Thymus (tissue), 14 donors: ENCODE measurements at places on chromosomes 4 and X. TPM values are rescaled to one million over a fixed set of nuclear protein-coding genes. Genes with fewer than 3 reads are reported as not detected.

Gene SPANXN3
- total RNA-seq = not detected

Gene CLDN22
- not detected for total RNA-seq

Gene GYPE
- 3.1 TPM for total RNA-seq

Gene CLDN2
- under 0.01 TPM for total RNA-seq

Gene SLITRK4
- 0.66 TPM for total RNA-seq

GRCh38 chr4:108092288-108092687 is 76.4 kb downstream of the LEF1 start:
- DNase-seq = no peak

DNA sequence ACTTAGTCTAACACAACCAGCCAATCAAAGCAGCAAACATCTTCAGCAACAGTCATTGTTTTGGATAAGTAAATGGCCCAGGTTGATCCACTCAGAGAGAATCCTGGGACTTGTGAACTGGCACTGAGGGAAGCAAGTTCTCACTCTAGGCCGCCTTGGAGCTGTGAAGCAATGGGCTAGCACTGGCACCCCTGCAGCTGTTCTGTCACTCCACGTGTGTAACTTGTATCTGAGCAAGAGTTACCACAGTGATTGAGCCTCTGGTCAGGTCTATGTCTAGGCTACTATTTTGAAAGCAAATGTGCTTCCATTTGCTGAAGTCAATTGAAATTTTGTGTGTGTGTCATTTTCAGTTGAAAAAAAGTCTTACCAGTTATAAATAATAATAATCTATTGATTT is 57.2 kb upstream of the HS3ST1 start:
- DNase-seq = no peak

DNA sequence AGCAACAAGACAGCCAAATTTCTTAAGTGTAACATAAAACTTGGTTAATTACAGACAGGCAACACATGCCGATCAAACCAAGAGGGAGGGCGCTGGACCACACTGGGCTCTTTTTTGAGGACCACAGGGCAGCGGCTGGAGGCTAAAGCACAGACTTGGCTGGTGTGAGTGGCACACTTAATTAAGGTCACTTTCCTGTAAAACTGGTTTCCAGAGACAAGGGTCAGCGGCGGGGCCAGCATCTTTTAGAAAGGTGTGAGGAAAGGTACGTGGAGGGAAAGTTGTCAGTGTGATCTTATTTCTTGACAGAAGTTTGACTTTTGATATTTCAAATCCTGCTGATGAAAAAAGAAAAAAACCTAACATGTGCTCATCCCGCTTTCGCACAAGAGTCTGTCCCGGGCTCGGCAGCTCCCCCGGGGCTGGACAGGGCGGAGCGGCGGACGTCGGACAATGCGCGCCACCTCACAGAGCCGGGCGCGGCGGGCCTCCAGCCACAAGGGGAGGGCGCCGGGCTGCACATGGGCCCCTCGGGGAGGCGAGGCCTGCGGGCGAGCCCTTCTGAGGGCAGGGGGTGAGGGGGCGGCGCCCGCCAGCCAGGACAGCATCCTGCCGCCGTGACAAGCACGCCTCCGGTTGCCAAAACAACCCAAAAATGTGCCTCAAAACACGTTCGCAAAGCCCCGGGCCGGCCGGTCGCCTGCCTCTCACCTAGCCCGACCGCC is 660 bp upstream of the HSPA4L start:
- no peak for DNase-seq

DNA sequence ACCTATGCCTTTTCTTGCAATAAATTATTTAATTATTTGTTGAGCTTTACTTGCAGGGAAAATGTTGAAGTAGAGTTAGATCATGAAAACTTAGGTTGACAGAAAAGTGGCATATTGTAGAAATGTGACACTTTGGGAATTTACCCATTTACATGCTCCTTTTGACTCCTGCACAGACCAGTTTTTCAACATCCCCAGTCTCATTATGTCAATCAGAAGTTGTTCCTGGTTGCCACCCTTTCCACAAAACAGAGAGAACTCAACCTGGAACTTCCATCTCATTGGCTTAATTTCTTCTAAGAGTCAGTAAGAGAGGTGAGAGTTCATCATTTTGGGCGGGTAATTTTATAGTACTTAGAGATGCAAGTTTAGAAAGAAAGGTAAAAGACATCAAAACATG is 284.6 kb upstream of the ANKRD50 start:
- no peak for DNase-seq

DNA sequence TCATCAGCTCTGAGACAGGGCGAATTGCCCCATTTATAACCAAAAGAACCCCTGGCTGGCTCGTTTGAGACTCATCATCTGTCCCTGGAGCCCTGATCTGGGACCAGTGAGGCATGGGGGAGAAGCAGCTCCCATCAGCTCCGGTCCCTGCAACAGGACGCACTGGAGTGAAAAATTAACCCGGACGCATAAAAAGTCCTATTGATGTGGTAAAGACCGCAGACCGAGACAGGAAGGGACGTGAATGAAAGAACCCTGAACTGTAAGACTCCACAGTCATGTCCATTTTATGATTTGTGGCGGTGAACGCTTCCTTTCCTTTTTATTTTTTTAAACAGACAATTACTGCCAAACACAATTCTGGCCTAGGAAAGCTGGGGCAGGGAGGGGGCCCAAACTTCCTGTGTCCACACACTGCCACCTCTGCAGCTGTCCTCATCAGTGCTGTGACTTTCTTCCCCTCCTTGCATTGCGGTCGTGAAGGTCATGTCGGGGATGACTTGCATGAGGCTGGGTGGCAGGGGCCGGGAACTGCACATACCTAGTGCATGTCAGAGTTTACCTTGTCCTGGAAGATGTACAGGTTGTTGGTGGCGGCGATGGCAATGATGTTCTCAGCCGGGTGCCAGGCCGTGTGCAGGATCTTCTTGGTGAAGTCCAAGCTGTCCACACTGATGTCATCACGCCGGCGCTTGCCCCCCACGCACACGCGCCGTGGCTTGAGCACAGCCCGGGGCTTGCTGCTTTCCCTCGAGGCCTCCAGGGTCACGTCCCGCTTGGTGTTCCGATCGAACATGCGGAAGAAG is 53.3 kb downstream of the WFS1 start:
- DNase-seq = no peak

DNA sequence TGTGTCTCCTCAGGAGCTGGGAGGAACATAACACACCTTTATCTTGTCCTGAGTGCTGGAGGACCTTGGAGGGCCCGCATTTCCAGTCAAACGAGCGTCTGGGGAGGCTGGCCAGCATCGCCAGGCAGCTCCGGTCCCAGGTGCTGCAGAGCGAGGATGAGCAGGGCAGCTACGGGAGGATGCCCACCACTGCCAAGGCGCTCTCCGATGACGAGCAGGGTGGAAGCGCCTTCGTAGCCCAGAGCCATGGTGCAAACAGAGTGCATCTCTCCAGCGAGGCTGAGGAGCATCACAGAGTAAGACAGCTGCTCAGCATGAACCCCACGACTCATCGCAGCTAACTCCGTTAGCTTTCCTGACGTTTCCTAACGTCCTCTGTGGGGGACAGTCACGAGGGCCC is 430 bp downstream of the TRIML1 start:
- no peak for DNase-seq

DNA sequence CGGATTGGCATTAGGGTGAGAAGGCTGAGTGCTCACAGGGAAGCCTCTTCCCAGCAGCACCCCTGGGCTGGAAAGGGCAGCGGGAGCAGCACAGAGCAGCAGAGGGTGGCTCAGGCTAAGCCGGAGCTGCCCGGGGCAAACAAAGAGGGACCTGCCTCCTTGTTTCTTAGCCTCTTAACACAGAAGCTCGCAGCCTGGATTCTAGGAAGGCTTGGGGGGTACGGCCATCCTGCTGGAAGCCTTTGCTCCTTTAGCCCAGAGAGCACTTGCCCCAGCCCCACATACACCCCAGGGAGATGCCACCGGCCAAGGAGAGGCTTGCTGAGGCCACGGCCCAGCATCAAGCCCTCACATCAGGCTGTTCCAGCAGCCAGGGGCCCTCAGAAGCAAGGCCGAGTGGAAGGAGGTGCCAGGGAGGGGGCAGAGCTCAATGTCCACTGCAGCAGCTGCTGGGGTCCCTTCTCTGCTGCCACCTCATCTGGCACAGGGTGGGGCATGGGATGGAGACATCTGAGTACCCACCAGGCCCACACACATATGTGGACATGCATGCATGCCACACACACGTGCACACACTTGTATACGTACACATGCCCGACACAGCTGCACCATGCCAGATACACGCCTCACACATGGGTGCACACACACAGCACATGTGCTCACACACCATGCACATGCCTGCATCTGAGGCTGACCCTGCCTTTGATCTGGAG is 20.3 kb upstream of the SPON2 start:
- no peak for DNase-seq

- DNase-seq = no peak
These were observed 111.9 kb upstream of the UNC5C start for GRCh38 chr4:95660719-95661118.

- DNase-seq = no peak
These were observed 8.7 kb downstream of the TBC1D14 start for GRCh38 chr4:6918338-6918737.

GRCh38 chr4:177008071-177008835 is 215.5 kb upstream of the VEGFC start:
- DNase-seq = no peak

DNA sequence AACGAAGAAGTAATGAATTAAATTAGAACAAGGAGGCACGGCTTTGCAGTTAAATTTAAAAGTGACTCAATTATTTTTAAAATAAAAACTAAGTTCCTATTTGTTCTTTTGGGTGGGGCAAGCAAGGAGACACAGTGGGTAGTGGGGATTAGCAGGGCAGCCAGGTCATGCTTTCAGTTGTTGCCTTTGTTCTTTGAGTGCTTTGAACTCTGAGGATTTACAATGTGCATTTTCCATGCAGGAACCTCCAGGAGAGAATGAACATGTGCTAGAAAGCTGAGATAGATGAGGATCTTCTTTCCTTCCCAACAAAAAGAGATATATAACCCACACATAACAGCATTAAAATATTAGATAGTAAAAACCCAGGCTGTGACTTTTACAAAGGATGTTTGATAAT is 420.4 kb upstream of the CTSO start:
- DNase-seq = no peak

DNA sequence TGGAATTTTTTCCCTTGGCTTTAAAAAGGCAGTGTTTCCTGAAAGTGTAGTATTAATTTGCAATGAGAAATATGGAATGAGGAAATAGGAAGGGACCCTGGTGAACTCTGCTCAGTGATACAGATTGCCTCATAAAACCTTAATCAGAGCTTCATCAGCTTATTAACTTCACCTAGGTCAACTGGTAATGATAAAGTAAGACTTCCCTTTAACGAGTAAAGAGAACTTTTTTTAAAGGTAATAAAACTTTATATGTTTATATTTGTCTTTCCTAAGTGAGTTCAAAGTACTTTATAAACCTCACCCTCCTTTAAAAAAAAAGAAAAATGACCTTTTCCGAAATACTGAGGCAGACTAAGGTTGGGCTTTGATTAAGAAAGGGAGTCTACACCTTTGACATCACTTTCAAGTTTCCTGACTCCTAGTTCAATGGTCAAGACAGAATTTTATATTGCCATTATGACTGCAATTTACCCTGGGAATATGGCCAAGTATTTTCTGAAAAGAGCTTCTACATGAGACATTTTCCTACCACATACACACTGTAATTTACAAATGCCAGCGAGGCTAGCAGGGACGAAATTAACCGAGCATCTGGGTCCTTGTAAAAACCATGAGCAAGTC is 706.3 kb upstream of the TENM3 start:
- DNase-seq = no peak

DNA sequence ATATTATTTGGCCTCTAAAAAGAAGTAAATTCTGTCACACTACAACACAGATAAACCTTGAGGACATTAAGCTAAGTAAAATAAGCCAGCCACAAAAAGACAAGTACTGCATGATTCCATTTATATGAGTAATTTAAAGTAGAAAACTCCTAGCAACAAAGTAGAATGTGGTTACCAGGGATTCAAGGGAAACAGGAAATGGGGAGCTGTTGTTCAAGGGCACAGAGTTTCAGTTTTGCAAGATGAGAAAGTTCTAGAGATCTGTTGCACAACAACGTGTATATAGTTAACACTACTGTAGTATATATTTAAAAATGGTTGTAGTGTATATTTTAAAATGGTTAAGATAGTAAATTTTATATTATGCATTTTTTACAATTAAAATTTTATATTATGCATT is 25.4 kb downstream of the SEC31A start:
- DNase-seq = no peak

DNA sequence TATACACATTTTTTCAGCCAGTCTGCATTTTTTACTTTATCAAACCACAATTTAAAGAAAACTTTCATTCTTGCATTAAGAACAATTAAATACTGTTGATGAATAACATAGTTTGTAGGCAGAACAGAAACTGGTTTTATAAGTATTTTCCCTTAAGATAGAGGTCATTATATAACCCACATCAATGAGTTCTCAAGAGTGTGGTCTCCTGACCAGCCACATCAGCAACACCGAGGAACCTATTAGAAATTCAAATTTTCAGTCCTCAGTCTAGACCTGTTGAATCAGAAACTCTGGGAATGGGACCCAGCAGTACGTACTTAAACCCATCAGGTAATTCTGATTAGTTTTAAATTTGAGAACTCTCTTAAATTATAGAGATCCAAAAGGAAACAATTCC is 299.6 kb upstream of the ARSJ start:
- DNase-seq = no peak

- no peak for DNase-seq
These were observed 77.5 kb upstream of the CLCN4 start for GRCh38 chrX:10079231-10079630.

DNA sequence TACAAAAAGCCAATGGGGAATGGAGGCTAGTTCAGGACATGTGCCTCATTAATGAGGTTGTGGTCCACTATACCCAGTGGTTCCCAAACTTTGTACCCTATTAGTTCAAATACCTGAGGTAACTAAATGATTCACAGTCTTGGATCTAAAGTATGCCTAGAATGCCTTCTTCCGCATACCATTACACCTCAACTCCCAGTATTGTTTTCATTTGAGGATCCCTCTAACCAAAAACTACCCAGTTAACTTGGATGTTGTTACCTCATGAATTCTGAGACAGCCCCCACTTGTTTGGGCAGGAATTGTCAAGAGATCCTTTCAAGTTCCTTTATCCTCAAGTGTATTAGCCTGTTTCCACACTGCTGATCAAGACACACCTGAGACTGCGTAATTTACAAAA is 439.2 kb downstream of the PCDH10 start:
- DNase-seq = no peak

DNA sequence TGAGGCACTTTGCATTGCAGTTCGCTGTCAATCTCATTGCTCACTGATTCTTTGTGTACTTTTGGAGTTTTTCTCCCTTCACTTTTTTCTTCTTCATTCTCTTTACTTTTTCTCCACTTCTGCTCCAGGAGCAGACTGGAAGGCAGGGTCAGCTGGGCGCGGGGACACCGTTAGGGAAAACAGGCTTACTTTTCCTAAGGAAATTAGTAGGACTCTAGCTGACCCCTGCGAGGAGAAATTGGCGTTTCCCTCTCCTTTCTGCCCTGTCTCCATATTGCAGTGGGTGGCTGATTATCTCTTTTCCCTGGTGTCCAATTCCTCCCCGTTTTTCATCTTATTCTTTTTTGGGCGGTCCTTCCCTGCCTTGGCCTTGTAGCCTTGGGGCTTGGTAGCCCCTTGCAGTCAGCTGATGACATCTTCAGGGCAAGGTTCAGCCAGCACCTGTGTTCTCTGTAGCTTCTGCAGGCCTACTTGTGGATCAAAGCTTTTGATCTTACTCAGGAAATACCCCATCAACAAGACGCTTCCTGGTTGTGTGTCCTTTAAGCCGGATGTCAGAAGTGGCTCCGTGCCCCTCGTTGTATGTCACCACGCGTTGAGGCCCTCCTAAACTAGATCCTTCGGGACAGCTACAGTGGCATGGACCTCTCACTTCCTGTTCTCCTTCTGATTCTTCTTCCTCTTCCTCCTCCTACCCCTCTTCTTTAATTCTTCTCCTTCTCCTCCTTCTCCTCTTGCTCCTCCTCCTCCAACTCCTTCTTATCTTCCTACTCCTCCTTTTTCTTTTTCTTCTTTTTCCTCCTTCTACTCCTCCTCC is 36.1 kb downstream of the NBDY start:
- DNase-seq = no peak
